ENCODE measurements at places on chromosomes 2 and 18.

- DNase-seq = no peak
These were observed 2.1 kb downstream of the HAT1 start for GRCh38 chr2:171924170-171924942.

GRCh38 chr2:170587922-170588321, 127.2 kb upstream of the SP5 start:
- no peak for DNase-seq

DNA sequence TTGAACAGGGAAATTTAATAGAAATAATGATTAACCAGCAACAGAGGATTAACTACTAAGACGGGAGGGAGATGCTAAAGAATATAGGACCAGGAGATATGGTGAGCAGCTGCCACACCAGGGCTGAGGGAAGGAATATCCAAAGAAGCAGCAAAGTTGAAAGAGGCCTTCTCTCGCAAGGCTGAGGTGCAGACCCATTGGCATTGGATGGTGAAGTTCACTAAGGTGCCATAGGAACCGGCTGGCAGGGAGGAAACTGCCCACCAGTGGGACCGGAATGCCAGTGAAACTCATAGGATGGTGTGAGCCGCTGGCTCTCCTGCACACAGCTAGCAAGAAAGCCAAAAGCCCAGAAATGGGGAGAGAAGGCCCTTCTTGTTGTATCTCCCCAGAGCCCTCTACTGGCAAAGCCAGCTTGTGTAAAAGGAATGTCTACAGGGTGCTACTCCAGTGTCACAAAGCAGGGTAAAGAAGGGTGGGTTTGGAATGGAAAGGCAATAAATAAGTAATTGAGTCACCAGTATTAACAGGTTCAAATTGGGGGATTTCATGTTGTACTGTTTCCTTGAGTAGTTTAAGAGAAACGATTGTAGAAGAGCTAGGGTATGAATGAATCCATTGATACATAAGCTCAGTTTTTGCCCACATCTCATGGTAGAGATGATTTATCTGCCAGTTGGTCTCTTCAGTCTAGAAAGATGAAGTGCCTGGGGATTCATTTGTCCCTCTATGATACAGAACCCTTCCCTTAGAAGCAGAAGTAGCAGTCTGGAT, 36.0 kb downstream of the FARP2 start:
- DNase-seq = no peak

DNA sequence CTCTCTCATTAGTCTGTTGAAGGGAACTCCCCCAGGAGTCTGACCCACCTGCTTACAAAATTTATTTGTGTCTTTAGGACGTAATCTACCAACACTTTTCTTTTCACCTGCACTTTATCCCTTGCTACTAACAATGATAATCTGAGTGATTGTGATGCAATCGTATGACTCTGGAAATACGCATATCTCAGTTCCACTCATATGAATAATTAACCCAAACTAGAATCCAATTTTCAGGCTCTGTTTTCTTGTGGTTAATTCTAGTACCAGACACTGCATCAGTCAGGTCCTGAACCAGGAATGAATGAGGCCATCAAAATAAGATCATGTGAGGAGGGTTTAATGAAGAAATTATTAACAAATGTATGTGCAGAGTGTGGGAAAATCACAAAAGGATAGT, 158.4 kb upstream of the SRD5A2 start:
- DNase-seq = no peak

DNA sequence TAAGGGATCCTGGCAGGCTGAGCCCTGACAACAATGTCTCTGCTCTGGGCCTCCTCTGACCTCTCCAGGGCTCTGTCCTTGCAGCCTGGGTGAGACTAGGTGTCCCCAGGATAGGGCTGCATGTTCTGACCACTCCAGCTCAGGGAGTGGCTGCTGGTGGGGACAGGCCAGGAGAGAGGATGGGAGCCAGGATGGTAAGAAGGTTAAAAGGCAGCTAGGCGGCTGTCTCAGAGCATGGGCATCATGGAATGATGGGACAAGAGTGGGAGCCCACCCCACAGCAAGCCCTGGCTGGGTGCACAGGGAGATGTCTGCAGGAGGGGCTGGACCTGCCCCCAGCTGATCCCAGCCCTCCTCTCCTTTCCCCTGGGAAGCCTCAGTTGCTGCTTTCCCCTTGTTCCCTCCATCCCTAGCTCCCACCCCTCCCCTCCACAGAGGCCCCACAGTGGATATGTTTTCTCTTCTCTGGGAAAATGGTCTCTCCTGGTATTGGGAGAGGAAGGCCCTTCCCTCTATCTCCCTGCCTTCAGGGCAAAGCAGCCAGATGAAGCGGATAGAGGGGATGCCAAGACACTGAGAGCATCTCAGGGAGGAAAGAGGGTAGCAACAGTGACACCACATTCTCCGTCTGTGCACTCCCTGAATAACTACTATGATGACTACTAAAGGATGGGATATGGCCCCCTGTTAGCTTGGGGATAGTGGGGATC, 334.3 kb downstream of the DYSF start:
- DNase-seq = no peak

GRCh38 chr18:73235491-73235890, 367.7 kb upstream of the NETO1 start:
- no peak for DNase-seq

DNA sequence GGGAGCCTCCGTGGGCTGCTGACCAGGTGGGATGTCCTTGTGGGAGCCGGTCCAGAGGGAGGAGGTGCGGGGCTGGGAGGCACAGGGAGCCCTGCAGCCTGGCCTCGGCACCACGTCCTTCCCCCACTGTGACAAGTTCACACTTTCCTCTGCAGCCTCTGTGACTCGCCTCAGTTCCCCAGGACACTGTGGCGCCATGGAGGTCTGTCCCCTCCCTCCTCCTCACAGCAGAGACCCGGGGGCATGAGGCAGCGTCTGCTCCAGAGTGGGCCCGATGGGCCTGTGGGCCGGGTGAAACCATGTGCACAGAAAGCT, 27.3 kb upstream of the KCNG2 start:
- no peak for DNase-seq

DNA sequence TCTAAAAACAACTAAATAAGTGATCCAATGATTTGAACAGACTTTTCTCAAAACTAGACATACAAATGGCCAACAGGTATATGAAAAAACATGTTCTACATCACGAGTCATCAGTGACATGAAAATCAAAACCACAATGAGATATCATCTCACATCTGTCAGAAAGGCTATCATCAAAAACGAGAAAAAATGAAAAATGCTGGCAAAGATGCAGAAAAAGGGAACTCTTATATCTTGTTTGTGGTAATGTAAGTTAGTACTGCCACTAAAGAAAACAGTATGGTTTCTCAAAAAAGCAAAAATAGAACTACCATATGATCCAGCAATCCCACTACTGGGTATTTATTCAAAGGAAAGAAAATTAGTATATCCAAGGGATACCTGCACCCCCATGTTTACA, 255.3 kb upstream of the FBXO11 start:
- DNase-seq = no peak

DNA sequence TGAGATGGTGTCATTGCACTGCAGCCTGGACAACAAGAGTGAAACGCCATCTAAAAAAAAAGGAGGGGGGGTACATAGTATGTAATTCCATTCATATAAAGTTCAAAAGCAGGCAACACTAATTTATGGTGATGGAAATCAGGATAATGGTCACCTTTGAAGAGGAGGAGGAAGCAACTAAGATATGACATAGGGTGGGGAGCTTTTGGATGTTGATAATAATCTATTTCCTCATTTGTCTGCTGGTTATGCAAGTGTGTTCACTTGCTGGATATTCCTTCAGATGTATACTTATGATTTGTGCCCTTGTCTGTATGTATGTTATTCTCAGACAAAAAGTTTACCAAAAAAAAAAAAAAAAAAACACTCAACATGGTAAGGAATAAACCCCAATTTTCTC, 28.6 kb upstream of the ATIC start:
- DNase-seq = no peak

DNA sequence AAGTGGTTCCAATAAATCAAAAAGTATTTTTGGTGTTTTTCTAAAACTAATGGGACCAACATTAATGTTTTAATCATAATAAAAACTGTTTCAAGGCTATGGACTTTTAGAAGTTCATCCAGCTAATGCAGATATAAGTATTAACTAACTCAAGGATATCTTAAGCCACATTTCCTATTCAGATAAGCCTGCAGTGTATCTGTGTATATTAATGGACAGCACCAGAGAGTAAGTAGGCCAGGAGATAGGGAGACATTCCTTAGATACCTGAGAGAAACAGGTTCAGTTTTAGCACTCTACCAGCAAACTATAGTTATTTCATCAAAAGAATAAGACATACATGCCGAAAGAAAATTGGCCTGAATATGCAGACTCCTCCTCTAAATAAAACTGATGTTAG, 27.3 kb downstream of the PREPL start:
- no peak for DNase-seq

DNA sequence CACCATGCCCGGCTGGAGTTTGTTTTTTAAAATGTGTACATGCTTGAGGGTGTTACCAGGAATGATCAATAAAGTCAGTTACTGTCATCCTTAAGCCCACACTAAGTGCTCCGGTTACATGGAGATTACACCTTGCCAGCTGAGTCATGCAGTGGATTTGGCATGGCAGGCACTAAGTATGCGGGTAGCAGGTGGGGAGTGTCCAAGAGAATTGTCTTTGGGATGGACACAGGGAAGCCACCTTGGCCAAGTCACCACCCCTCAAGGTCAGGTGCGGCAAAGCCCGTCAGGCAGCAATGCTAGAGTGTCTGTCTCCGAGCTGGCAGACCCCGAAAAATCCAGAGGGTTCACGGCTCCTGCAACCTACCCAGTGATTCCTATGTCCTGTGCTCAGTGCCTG, 54.8 kb downstream of the GBX2 start:
- DNase-seq = no peak

DNA sequence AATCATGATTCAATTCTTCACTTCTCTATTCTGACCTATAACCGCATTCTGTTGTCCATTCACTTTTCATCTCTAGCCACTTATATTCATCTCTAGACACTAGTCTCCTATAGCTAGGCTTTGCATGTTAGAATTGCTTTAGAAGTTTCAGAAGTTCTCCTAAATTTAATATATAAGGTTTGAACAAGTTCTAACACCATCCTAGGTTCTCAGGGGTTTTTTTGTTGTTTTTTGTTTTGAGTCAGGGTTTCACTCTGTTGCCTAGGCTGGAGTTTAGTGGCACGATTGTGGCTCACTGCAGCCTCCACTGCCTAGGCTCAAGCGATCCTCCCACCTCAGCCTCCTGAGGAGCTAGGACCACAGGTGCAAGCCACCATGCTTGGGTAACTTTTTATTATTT, 19.9 kb downstream of the WDSUB1 start:
- no peak for DNase-seq

DNA sequence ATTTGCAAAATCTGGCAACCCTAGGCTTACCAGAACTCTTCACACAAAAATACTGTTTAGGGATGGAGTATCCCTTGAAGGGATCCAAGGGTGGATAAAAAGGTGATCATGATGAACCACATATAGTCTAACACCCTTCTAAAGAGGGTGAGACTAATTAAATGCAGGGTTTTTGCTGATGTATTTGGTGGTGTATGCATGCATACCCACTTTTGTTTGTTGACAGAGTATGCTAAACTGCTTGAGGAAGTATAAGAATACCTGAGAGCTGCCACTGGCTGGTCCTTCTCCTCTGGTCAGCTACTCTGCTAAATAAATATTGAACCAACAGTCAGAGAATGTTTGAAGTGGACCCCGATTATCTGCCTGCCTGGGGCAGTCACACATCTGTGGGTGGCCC, 34.2 kb downstream of the RAPGEF4 start:
- DNase-seq = no peak

- DNase-seq = no peak
These were observed 48.0 kb downstream of the RAB12 start for GRCh38 chr18:8657050-8657820.

Data from cortex of kidney (tissue), 1 donor.